ENCODE measurements at places on chromosomes 7 and 10.

- no peak for DNase-seq
Observed at GRCh38 chr10:24849501-24850299, 102.7 kb downstream of the PRTFDC1 start.

GRCh38 chr7:151327659-151328058 is 14.0 kb upstream of the NUB1 start:
- DNase-seq, result no peak

- DNase-seq, result no peak
Observed at GRCh38 chr7:35331730-35332678, 78.1 kb upstream of the TBX20 start.

- peak; percentile 59 for DNase-seq
Observed at GRCh38 chr7:143217806-143218205, 4.0 kb upstream of the TAS2R40 start.

DNA sequence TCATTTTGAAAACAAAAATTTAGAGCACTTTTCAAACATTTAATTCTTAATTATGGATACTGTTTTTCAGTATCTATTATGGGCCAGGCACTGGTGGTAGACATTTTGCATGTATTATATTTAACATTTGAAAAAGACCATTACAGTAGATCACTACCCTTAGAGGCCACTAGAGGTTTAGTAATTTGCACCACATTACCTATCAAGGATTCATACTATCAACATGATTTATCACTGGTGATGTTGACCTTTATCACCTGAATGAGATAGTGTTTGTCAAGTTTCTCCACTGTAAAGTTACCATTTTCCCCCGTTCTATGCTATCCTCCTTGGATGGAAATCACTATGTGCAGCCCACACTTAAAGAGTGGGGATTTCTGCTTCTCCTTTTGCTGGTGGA is 4.4 kb upstream of the SNX13 start:
- DNase-seq, result no peak

DNA sequence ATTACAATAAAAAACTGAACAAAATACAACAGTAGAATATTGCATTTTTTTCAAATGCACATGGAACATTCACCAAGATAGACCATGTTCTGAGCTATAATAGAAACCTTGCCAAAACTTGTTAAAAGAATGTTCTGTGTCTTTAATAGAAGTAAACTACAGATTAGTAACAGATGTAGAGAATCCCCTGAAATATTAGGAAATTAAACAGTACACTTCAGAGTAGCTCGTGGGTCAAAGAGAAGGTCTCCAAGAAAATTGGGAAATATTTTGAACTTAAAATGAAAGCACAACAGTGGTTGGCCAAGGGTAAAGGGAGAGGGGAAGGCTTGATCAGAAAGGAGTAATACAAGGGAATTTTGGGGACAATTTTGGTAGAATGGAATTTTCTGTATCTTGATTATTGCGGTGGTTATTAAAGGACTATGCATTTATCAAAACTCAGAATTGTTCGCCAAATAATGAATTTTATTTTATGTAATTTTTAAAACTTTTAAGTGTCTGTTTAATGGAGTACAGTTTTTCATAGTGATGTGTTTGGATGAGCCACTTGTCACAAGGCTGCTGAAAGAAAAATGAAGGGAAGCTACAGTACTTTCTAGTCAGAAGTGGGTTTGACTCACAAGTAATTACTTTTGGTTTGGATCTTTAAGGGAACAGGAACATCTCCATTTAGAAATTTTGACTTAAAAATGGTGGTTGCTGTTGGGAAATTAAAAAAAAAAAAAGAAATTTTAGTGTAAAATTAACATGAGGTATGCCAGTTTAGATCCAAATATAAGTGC is 10.2 kb downstream of the PLEKHA8 start:
- DNase-seq, result no peak

GRCh38 chr7:101818287-101819071 is 1.1 kb downstream of the CUX1 start:
- no peak for DNase-seq

- peak; percentile 79 for DNase-seq
Observed at GRCh38 chr10:103845972-103846371, 9.4 kb downstream of the SH3PXD2A start.

GRCh38 chr10:110409926-110410325 is 87.8 kb upstream of the DUSP5 start:
- no peak for DNase-seq

DNA sequence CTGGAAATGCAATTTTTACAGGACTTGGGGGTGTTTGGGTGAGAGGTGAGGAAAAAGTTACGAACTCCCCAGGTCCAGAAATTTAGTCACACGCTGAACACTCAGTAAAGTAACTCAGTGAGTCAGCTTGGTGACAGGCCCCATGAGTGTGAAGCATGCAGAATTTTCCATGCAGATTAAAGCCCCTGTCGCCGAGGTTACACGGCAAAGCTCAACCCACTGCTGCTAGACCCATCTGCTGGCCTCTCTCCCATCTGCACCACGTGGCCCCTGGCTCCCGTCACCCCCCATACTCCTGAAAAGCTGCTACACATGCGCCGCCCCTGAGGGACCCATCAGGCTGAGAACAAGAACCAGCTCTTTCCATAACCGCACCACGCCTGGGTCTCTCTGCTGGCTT is 7.0 kb upstream of the MMP21 start:
- DNase-seq, result peak; percentile 5

GRCh38 chr7:22657479-22657878 is 69.5 kb upstream of the IL6 start:
- DNase-seq, result no peak

DNA sequence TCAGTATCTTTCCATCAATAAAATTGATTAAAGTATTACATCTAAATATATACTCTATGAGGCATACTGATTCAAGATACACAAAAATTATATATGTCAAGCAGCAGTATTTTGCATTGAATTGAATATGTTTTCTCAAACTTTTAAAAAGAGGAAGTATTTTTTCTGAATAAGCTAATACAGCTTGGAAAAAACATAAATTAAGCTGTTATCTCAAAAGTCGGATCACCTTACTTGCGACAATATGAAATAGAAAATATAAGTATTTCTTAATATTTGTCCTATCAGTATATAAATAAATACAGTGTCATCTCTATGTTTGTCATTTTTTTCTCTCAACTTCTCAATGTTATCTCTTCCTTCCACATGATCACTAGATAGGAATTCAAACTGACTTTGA is 139.3 kb downstream of the MBL2 start:
- no peak for DNase-seq

GRCh38 chr7:3960050-3960763 is 659.2 kb downstream of the SDK1 start:
- no peak for DNase-seq

DNA sequence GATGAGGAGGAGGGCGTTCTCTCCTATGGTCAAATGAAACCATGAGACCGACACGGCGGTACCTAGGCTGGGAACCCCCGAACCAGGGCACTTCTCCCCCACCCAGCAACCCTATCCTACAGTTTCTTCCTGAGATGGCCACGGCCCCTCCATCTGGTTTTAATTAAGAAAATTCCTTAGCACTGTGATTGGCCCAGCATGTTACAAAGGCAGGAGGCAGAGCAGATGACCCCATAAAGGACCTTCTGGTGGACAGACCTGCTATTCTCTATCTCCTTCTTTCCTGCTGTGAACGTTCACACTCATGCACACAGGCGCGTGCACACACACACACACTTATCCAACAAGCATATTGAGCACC is 129.4 kb downstream of the RGS10 start:
- DNase-seq, result no peak

- no peak for DNase-seq
Observed at GRCh38 chr10:15237351-15237750, 68.9 kb upstream of the NMT2 start.

DNA sequence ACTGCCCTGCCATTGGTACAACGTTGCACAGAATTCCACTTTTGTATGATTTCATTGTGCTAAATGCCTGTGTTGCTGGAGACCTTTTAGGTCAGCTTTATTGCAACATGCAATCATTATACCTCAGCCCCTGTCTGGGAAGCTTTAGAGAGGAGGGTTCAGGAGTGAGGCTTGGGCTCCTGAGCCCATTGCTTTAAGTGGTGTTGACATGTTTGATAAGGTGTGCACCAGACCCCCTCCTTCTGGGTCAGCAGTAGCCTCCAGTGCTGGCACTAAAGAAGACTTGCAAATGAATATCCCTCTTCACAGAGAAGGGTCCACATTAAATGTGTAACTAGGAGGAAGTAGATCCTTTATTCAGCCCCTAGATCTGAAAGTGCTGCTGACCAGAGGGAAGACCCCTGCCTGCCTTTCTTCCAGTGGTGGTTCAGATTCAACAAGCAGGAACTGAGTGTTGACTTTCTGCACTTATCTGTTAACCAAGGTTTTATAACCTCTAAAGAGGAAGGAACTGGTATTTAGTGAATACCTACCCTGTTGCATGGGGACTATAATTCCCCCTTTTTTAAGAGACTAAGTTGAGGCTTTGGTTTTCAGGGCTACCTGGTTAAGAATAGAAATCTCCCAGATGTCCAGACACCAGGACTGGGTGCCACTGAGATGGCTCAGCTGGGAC is 369.4 kb upstream of the IGFBP3 start:
- DNase-seq, result no peak

GRCh38 chr7:51316262-51316665 is 345 bp downstream of the COBL start:
- peak; percentile 39 for DNase-seq

- peak; percentile 62 for DNase-seq
Observed at GRCh38 chr10:78203915-78204818, 170.5 kb downstream of the RPS24 start.

GRCh38 chr10:60541451-60541850 is 151.8 kb upstream of the ANK3 start:
- DNase-seq, result no peak

DNA sequence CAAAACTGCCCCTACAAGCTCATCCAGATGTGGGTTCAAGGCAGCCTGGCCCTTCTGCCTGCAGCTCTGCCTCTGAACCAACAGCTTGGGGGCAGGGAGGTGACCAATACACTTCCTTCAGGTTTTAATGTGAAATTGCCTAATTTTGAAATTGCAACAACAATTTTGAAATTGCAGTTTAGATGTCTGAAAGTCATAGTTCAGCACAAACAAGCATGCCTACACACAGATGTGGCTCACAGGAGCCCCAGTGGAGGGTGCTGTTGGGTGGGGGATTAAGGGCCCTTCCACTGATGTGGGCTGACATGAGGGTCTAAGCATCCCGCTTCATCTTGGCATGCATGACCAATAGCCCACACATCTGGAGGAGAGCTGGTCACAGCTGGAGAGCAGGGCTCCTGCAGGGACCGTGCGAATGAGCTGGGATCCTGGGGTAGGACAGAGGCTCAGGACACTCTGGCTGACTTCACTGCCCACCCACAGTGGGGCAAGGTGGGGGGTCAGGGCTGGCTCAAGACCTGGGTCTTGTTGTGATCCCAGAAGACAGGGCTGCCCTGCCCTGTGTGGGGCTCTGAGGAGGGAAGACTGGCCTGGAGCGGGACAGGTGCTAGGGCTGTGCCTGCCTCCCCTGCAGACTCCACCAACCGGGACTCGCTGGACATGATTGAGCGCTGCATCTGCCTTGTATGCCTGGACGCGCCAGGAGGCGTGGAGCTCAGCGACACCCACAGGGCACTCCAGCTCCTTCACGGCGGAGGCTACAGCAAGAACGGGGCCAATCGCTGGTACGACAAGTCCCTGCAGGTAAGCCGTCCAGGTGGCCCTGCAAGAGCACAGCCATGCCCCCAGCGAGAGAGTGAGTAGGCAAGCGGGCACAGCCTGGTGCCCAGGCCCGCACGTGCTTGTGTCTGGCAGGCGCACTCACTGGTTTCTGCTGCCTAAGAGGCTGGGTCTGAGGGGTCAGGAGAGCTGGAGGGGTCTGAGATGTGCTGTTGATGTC is 32.3 kb downstream of the CHAT start:
- no peak for DNase-seq

DNA sequence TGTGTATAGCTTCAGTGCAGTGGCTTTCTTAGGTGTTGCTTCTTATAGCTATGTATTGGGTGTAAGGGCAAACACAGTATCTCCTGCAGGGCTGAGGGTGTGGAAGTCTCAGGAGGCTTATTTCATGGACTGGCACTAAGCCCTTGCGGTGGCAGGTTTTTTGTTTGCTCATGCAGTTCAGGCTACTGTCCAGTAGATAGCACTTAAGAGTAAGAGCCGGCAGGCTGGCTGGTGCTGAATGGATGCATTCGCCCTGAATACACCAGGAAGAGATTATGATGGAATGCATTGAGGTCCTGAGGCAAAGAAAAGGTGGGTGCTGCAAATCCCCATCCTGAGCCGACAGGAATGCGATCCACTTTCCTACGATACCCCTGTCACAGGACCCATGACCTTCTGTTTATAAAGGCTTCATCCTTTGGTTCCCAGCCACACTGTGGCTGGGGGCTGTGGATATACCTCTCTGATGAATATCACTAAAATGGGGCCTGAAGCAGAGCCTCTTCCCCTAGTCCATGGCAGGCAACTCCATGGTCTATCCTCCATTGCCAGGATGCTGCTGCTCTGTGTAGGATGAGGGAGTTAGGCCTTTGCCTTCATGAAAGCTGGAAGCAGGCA is 44.9 kb downstream of the ANXA8 start:
- peak; percentile 4 for DNase-seq

DNA sequence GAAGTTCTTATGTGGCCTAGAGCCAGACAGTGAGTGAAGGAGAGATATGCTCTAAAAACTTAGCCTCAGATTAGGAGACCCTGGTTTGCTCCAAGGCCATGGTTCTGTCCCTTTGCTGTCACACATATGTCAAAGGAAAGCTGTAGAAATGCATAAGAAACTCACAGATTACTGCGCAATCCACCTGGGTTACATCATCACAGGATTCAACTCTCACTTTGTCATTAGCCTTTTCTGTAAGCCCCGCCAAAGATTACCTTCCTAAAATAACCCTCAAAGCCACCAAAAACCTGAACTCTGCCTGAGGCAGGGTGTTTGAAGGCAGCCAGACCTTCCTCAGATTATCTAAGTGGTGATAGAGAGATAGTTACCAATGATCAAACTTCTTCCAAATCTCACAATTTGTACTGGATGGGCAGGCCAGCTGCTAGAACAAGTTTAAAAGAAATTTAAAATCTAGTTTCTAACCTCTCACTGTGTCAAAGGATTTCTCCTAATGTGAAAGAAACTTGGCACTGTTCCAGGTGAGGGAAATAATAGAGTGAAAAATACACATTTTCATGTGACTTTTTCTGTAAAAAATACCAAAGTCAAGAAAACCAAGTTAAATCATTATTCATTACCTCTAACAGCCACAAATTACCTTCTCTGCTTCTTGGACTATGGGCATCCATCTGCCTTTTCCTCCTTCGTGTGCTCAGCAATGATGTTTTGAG is 567.2 kb downstream of the SUGCT start:
- DNase-seq, result no peak

GRCh38 chr7:48296966-48297365 is 125.7 kb downstream of the ABCA13 start:
- no peak for DNase-seq

All from NCI-H2171 treated with DMSO at 0.1 percent for 48 hours (cell line).